ENCODE measurements at places on chromosomes 1 and 21.

GRCh38 chr21:21606041-21606440, 607.8 kb downstream of the NCAM2 start:
- H3K36me3 ChIP-seq: no peaks in the 10 kb centered on the region
- no peak for DNase-seq
- H3K4me1 ChIP-seq: peaks cover 4% of the 10 kb centered on the region
- no peaks in the 10 kb centered on the region for H3K27me3 ChIP-seq
- no peak overlapping the region for H3K4me3 ChIP-seq
- no peak overlapping the region for H3K27ac ChIP-seq

DNA sequence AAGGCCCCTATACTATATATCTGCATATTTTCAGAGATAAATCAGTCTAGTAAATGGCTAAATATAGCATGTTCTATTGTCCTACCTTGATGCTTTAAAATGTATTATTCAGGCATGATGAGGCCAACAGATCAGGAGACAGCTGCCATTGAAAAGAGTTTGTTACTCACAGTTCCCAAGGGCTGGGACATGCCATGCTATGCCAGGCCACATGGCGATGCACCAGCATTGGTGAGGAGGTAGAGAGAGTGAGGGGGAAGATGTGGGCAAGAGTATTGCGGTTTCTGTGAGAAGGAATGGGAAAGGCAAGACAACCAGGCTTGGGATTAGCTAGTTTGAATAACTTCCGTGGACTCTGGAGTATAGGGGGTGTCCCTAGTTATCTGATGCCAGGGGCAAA, 316.5 kb downstream of the DISC1 start:
- 0 out of 2 replicates have a peak, but pooled peaks cover 5% of the 10 kb centered on the region for H3K4me1 ChIP-seq
- H3K27ac ChIP-seq: no peak overlapping the region
- DNase-seq: no peak
- H3K4me3 ChIP-seq: no peak overlapping the region
- no peaks in the 10 kb centered on the region for H3K36me3 ChIP-seq

- H3K4me3 ChIP-seq: no peak overlapping the region
- H3K4me1 ChIP-seq: peaks cover 28% of the 10 kb centered on the region
- H3K27ac ChIP-seq: no peak overlapping the region
- no peak for DNase-seq
- no peaks in the 10 kb centered on the region for H3K36me3 ChIP-seq
Measured at GRCh38 chr1:68225781-68226180, 6.5 kb downstream of the WLS start.

GRCh38 chr1:156368157-156368658, 803 bp upstream of the RHBG start:
- H3K4me1 ChIP-seq: peaks cover 21% of the 10 kb centered on the region
- H3K27ac ChIP-seq: no peak overlapping the region
- DNase-seq: no peak
- H3K4me3 ChIP-seq: no peak overlapping the region

DNA sequence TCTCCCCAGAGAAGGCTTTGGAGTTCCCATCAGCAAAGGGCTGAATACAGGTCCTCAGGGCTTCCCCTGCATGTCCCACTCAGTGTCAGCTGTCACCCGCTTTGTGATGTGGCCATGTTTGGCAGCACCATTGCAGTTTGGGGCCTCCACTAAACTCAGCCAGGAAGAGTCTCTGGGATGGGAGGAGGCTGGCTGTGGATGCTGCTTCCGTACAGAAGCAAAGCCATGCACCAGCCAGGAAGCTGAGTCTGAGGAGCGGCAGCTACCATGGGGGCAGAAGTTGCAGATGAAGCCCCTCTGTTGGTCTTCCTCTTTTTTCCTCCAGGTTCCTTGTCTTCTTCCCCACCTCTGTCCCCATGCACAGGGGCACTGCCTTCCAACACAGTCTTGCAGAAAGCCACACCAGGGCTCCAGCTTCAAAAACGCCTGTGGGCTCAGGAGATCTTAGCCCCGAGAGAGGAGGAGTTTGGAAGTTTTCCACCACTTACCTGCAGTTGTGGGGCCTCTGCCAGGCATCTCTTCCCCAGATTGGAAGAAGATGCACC, 416.8 kb downstream of the NPHP4 start:
- H3K4me3 ChIP-seq: no peak overlapping the region
- no peak for DNase-seq
- H3K36me3 ChIP-seq: peaks cover 72% of the 10 kb centered on the region
- H3K27me3 ChIP-seq: peaks cover 3% of the 10 kb centered on the region

- no peaks in the 10 kb centered on the region for H3K4me1 ChIP-seq
- H3K36me3 ChIP-seq: peaks cover 73% of the 10 kb centered on the region
- no peaks in the 10 kb centered on the region for H3K27me3 ChIP-seq
- no peak overlapping the region for H3K27ac ChIP-seq
- no peak for DNase-seq
Measured at GRCh38 chr1:203835476-203835875, 25.9 kb upstream of the SNRPE start.

DNA sequence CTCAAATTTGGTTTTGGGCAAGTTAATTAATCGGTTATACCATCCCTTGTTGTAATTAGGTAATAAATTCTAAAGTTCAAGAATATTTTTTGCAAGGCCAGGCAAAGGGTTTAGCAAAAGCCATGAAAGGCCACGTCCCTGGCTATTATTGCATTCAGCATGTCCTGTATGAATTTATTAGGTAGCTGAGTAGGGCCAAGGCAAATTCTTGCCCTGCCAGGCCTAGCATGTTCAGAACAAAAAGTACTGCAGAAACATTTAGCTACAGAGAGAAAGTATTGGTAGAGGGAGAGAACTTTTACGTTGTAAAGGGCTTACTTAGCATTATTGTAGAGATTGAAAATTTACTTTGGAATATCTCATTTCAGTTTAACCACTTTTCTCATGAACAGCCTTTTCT, 94.4 kb downstream of the PATJ start:
- DNase-seq: no peak
- no peak overlapping the region for H3K4me3 ChIP-seq
- no peak overlapping the region for H3K27ac ChIP-seq
- peaks cover 11% of the 10 kb centered on the region for H3K4me1 ChIP-seq

DNA sequence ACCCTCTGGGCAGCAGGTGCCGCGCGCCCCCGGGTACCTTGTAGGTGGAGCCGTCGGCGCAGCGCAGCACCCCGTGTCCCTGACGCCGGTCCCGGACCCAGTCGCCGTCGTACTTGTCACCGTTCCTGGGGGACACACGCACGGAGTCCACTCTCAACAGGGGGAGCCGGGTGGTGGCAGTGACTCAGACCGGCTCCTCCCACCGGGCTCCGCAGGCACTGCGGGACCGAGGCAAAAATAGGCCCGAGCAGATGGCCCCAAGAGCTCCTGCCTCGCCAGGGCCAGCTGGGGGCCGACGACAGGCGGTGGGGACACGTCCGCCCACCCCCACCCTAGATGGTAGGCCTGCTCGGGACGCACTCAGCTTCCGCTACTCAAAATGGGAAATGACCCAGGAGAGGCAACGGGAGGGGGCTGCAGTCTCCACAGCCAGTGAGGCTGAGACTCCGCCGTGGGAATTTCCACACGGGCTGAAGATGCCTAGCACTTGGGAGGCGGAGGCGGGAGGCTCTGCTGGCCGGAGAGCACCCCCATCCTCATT, 6.3 kb downstream of the MORN1 start:
- peaks cover 3% of the 10 kb centered on the region for H3K4me1 ChIP-seq
- DNase-seq: no peak
- no peak overlapping the region for H3K4me3 ChIP-seq
- H3K36me3 ChIP-seq: no peaks in the 10 kb centered on the region
- no peaks in the 10 kb centered on the region for H3K27me3 ChIP-seq
- no peak overlapping the region for H3K27ac ChIP-seq

- no peak for DNase-seq
- peaks cover 17% of the 10 kb centered on the region for H3K36me3 ChIP-seq
- H3K4me3 ChIP-seq: no peak overlapping the region
- no peak overlapping the region for H3K27ac ChIP-seq
- H3K4me1 ChIP-seq: 0 out of 2 replicates have a peak, but pooled peaks cover 5% of the 10 kb centered on the region
Measured at GRCh38 chr1:205407970-205408369, 13.9 kb downstream of the LEMD1 start.

- H3K27me3 ChIP-seq: no peaks in the 10 kb centered on the region
- H3K4me1 ChIP-seq: peaks cover 17% of the 10 kb centered on the region
- no peak overlapping the region for H3K27ac ChIP-seq
- no peak for DNase-seq
- no peak overlapping the region for H3K4me3 ChIP-seq
Measured at GRCh38 chr1:86823386-86823785, 90.5 kb downstream of the SELENOF start.

DNA sequence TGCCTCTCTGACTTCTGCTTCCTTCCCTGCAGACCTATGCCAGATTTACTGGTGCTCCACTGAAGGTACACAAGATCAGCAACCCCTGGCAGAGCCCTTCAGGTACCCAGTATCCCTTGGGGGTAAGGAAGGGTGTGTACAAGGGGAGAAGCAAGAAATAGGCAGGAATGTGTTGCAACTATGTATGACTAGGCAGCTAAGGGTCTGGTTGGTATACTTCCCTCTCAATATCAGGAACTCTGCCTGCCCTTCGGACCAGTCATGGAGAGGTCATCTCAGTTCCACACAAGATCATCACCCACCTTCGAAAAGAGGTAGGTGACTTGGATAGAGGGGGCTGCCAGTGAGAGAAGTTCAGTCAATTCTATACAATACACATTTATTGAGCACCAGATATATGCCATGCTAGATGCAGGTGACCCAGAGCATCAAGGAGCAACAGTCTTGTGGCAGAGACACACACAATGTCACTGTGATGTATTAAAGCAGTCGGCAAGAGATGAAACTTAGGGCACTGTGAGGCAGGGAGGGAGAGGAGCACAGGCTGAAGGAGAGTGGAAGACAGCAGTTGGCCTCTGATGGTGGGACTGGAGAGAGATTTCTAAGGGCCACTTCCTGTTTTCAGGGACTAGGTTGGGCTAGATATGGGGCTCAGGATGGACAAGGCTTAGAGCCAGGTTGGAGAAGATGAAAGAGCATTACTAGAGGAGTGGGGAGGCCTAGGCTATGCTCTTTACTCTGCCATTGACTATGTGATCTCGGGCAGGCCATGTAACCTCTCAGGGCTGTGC, 2.0 kb downstream of the MTX1 start:
- peaks cover 7% of the 10 kb centered on the region for H3K27me3 ChIP-seq
- H3K4me1 ChIP-seq: peaks cover 19% of the 10 kb centered on the region
- H3K27ac ChIP-seq: no peak overlapping the region
- H3K4me3 ChIP-seq: peak overlapping the region; percentile 88
- DNase-seq: no peak

- no peaks in the 10 kb centered on the region for H3K36me3 ChIP-seq
- no peak overlapping the region for H3K4me3 ChIP-seq
- no peak overlapping the region for H3K27ac ChIP-seq
- peaks cover 2% of the 10 kb centered on the region for H3K27me3 ChIP-seq
- peaks cover 38% of the 10 kb centered on the region for H3K4me1 ChIP-seq
- no peak for DNase-seq
Measured at GRCh38 chr1:208272713-208273112, 28.5 kb upstream of the PLXNA2 start.

GRCh38 chr1:66333466-66334199, 200.3 kb upstream of the SGIP1 start:
- DNase-seq: no peak
- no peaks in the 10 kb centered on the region for H3K27me3 ChIP-seq
- H3K4me1 ChIP-seq: peaks cover 68% of the 10 kb centered on the region
- no peaks in the 10 kb centered on the region for H3K36me3 ChIP-seq
- peak overlapping the region; percentile 81 for H3K27ac ChIP-seq

DNA sequence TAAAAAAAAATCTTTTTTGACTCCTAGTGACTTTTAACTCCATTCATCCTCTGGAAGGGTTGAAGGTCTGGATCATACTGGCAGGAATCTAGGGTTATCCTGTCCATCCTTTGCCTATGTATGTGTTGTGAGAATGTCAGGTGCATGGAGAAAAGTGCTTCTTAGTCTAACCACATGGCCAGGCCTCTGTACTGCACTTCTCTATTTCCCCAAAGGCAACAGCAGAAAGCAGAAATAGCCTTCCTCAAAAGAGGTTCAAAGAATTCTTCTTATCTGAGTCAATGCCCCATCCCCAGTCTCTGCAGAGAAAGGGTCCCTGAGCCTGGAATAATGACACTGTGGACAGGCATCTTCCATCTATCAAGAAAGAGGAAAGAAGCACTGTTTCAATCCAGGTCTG, 85.7 kb upstream of the CD34 start:
- no peak for DNase-seq
- H3K27me3 ChIP-seq: peaks cover 7% of the 10 kb centered on the region
- H3K27ac ChIP-seq: no peak overlapping the region

GRCh38 chr1:38489844-38490270, 369.7 kb downstream of the RRAGC start:
- no peak overlapping the region for H3K4me3 ChIP-seq
- peaks cover 55% of the 10 kb centered on the region for H3K4me1 ChIP-seq
- peaks cover 7% of the 10 kb centered on the region for H3K36me3 ChIP-seq
- peak overlapping the region; percentile 92 for H3K27ac ChIP-seq

DNA sequence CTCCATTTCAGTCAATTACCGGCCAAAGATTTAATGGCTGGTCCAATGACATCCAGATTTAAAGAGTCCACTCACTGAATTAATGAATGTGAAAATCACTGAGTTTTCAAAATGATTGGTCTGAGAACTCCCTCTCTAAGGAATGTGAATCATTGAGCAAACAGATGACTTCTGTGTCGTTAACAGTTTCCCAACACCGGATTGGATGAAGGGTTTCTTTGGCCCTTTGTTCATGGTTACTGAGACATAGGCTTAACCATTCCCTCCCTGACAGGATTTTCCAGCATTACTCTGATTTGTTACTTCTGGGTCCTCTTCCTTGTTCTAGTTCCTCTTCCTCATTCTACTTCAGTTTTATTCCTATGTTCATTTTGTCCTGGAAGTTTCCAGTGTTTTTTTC, 1.5 kb upstream of the CLDN17 start:
- H3K27me3 ChIP-seq: no peaks in the 10 kb centered on the region
- DNase-seq: no peak

- no peak overlapping the region for H3K4me3 ChIP-seq
- peaks cover 12% of the 10 kb centered on the region for H3K4me1 ChIP-seq
- no peaks in the 10 kb centered on the region for H3K27me3 ChIP-seq
- no peak for DNase-seq
Measured at GRCh38 chr1:84253891-84254290, 47.6 kb upstream of the SAMD13 start.

- peaks cover 20% of the 10 kb centered on the region for H3K4me1 ChIP-seq
- H3K27ac ChIP-seq: no peak overlapping the region
- DNase-seq: no peak
- no peaks in the 10 kb centered on the region for H3K36me3 ChIP-seq
- H3K27me3 ChIP-seq: no peaks in the 10 kb centered on the region
- no peak overlapping the region for H3K4me3 ChIP-seq
Measured at GRCh38 chr1:242228991-242229390, 230.1 kb upstream of the MAP1LC3C start.

- peaks cover 15% of the 10 kb centered on the region for H3K4me1 ChIP-seq
- no peak for DNase-seq
- H3K4me3 ChIP-seq: no peak overlapping the region
Measured at GRCh38 chr1:58727364-58727763, 27.5 kb upstream of the MYSM1 start.

GRCh38 chr1:53323316-53323715, 4.6 kb downstream of the LRP8 start:
- H3K27ac ChIP-seq: no peak overlapping the region
- H3K36me3 ChIP-seq: peaks cover 44% of the 10 kb centered on the region
- no peaks in the 10 kb centered on the region for H3K27me3 ChIP-seq
- H3K4me1 ChIP-seq: peaks cover 36% of the 10 kb centered on the region
- no peak overlapping the region for H3K4me3 ChIP-seq
- no peak for DNase-seq

Measured in WTC11 (cell line).